ENCODE measurements at places on chromosomes 7 and 10.

DNA sequence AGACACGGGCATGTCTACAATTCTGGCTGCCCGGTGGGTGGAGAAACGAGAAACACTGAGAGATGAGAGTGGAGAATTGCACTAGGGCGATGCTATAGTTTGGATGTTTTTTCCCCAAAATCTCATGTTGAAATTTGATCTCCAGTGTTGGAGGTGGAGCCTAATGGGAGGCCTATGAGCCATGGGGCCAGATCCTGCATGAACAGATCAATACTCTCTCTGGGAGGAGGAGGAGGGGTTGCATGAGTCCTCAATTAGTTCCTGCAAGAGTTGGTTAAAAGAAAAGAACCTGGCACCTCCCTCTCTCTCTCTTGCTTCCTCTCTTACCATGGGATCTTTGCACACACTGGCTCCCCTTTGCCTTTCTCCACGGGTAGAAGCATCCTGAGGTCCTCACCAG lies 299.1 kb downstream of the CALN1 start:
- no peak for DNase-seq

- no peak for DNase-seq
Observed at GRCh38 chr10:119807960-119808697, 64.5 kb downstream of the MCMBP start.

- DNase-seq = no peak
Observed at GRCh38 chr7:83036721-83037380, 125.8 kb downstream of the PCLO start.

DNA sequence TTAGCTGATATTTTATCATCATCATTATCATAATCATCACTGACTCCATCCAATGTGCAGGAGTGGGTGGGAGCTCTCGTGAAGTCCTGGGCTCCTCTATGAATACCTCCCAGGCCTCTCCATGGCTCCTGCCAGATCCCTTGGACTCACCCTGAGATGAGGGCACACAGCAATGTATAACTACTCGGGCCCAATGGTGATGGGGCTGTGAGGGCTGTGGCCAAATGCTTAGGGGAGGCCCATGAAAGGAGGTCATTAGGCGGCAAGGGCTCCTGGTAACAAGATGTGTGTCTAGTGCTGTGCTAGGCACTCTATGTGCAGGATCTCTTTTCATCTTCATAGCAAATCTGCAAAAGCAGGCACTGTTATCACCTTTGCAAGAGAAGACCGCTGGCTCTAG lies 270.9 kb downstream of the GLRX3 start:
- no peak for DNase-seq

- no peak for DNase-seq
Observed at GRCh38 chr7:101104193-101104713, 19.0 kb downstream of the TRIM56 start.

GRCh38 chr10:97229322-97230015 lies 43.7 kb upstream of the SLIT1 start:
- no peak for DNase-seq

- no peak for DNase-seq
Observed at GRCh38 chr10:44284198-44285084, 100.5 kb downstream of the CXCL12 start.

DNA sequence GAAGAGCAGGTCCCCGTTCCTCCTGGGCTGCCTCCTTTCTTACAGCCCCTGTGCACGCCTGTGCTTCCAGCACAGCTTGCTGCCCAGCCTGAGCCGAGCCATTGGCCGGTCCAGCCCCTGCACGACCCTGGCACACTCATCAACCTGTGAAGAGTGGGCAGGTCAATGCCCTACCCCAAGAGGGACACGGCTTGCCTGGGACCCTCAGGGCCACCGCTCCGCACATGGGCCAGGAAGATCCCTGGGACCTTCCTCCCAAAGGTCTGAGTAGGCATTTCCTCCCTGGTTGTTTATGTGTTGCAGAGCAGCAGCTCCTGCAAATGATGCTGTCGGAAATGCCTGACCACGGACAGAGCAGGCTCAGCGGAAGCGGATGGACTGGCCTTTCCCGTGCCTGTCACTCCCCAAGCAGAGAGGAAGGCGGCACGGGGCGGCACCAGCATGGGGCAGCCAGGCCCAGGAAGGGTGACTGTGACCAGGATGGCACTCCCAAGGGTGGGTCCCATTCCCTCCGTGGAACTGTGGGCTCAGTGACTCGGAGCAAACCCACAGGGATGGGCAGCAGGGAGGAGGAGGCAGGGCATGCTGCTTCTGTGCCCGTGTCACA lies 252.5 kb downstream of the TNS3 start:
- no peak for DNase-seq

All from C1 segment of cervical spinal cord (tissue), 14 donors.